ENCODE measurements at places on chromosomes 12 and 14. TPM values are rescaled to one million over a fixed set of nuclear protein-coding genes. Genes with fewer than 3 reads are reported as not detected.

The CDCA3 gene
- 0.57 TPM for polyA plus RNA-seq

The TPH2 gene
- polyA plus RNA-seq: not detected

The CCDC196 gene
- not detected for polyA plus RNA-seq

The TAS2R20 gene
- polyA plus RNA-seq: not detected

The ZNF891 gene
- 0.08 TPM for polyA plus RNA-seq

The IL22 gene
- not detected for polyA plus RNA-seq

The MYO1A gene
- 1.0 TPM for polyA plus RNA-seq

The ATP6V1D gene
- polyA plus RNA-seq: 94.1 TPM

The TSHR gene
- polyA plus RNA-seq: not detected

DNA sequence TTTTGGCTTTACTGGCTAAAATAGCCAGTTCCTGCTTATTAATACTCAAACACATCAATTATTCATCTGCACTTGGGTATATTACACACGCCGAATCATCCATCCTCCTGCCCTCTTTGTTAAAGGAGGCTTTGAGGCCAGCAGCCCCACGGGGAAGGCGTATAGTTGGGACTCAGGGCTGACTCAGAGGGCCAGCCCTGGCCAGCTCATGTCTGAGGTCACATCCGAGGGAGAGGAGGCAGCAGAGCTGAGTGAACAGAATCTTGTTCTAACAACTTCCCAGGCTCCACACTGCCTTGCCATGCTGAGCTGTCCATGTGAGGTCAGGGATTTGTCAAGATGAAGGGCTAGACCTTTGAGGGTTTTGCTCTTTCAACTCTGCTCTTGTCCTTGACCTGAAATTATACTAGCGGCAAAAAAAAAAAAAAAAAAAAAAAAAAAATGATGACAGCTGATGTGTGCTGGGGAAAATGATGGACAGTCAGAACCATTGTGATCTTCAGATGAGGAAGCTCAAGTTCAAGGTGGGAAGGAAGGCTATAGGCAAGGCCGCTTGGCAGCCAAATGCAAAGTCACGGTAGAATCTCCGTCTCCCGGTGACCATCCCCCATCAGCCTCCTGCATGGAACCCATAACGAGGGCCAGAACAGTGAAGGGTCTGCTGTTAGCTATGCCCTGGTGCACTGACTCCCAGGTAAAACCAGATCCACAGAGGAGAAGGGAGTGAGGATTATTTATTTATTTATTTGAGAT lies 12.5 kb upstream of the MARK3 start:
- DNase-seq: peak; percentile 71

- DNase-seq: no peak
Measured at GRCh38 chr12:114579389-114579788, 104.6 kb downstream of the TBX3 start.

DNA sequence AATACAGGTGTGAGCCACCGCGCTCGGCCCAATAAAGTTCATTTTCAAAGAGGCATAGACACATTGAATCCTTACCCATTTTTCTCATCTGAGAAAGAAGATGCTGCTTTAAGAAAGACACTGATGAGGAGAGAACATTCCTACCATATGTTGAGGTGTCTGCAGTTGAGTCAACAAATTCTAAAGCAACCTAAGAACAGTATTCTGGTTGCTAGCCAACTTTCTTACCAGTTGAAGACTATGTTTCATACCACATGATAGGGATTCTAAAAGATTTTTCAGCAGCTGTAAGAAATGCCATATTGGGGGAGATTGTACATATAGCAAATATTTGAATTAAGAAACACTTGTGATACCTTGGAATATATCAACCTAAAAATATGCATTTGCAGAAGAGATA lies 160.1 kb downstream of the SRGAP1 start:
- DNase-seq: no peak

DNA sequence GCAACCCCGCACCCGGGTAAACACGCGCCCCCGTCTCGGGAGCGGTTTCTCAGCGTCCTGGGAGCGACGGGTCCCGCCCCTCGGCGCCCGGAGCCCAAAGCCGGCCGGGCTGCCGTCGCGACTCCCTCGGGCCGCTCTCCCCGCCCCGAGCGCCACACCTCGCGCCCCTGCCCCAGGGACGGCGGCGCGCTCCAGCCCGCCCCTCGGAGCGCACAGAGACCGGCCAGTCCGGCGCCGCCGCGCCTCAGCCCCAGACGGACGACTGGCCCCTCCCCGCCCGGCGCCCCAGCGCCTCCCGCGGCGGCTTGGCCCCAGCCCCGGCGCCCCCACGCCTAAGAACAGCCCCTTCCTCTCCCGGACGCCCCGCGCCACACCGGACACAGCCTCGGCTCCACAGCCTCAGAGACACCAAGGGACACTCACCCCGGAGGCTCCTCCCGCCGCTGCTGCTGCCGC lies 411 bp downstream of the BTBD7 start:
- no peak for DNase-seq

DNA sequence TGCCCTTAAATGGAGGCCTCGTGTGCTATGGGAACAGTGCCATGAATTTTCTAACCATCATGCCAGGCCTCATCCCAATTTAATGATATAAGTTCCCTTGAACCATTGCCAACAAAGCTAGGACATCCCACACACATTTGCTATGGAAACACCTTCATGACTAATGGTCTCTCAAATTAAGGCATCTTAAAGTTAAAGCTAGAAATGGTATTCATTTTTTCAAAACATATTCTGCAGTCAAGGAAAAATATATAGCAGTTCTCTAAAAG lies 117.3 kb downstream of the BTG1 start:
- no peak for DNase-seq

DNA sequence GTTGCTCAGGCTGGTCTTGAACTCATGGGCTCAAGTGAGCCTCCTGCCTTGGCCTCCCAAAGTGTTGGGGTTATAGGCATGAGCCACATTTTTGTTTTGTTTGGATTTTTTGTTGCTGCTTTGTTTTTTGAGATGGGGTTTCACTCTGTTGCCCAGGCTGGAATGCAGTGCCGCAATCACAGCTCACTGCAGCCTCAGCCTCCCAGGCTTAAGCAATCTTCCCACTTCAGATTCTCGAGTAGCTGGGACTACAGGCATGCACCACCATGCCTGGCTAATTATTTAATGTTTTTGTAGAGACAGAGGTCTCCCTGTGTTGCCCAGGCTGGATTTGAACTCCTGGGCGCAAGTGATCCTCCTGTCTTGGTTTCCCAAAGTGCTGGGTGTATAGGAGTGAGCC lies 5.7 kb upstream of the PLEK2 start:
- no peak for DNase-seq

- DNase-seq: peak; percentile 84
Measured at GRCh38 chr12:4270831-4271716, 2.5 kb upstream of the CCND2 start.

- DNase-seq: no peak
Measured at GRCh38 chr12:129190827-129191226, 337.5 kb downstream of the GLT1D1 start.

DNA sequence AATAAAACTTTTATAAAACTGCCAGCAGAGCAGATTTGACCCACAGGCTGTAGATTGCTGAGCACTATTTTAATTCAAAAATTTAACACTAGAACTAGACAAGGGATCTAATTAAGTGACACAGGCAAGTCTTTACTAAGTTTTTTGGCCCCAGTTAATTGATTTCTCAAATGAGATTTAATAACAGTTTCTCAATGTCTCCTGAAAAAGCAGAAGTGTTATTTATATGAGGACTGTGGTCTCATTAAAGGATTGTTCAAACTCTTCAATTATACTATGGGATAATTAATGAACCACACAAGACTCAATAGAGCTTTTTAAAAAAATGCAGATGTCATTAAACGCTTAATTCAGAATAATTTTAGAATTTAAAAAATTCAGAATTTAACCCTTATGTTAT lies 1.9 kb downstream of the HEATR5A start:
- DNase-seq: peak; percentile 5

DNA sequence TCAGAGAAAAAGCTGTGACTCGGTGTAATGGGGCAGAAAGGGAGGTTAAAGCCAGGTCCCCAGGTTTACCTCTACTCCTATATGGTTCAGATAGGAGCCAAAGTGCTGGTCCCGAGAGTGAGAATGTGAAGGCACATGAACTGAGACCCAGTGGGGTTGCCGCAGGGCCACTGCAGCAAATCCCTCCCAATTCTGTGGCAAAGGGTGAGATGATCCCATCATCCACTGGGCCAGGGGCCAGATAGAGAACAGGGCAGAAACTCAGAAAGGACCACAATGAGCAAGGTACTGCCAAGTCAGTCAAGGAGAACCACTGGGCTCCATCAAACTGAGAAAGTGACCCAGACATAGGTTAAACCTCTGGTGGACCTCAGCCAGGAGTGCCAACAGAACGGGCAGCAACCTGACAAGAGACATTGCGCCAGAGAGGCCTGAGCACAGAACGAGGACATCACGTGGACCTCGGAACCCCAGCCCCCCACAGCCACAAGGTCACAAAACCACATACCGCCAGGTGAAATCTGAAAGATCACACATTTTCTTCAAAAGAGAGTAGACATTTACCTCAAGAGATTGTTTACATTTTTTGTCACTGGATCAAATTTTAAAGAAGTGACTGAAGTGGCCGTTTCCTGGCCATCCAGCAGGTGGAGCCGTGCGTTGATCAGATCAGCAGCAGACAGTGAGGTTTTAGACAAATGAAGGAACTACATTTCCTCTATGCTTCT lies 20.5 kb upstream of the ITPR2 start:
- DNase-seq: peak; percentile 74

GRCh38 chr12:92275443-92276154 lies 130.0 kb upstream of the BTG1 start:
- peak; percentile 63 for DNase-seq

DNA sequence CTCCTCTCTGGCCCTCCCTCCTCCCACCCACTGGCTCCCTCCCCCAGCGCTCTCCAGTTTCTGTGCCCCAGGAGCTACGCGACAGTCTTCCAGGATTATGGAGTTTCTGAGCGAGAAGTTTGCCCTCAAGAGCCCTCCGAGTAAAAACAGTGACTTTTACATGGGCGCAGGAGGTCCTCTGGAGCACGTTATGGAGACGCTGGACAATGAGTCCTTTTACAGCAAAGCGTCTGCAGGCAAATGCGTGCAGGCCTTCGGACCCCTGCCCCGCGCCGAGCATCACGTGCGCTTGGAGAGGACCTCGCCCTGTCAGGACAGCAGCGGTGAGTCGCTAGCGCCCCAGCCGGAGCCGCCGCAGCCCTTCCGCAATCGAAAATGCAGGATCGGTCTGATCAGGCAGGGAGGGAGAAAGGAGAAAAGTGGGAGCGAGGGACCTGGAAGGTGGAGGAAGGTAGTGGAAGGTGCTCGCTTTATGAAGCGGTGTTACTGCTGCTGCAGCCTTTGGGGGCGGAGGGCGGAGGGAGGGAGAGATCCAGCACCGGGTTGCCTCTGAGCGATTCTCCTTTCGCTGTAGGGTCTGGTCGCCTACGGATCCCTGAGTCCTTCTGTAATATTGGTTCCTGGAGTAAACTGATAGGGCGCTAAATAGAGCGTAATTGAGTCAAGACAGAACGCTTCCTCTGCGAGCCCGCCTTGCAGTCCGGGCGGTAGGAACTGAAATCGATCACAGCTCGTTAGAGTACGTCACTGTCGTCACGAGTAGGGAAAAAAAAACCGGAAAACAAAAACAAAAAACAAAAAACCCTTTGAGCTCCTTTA lies at the start of gene ALX1:
Gene ALX1 (plus strand): TSS at position 56 of the 819 bp plus-strand sequence. CDS start 42 bp downstream, at position 98.
- no peak for DNase-seq

DNA sequence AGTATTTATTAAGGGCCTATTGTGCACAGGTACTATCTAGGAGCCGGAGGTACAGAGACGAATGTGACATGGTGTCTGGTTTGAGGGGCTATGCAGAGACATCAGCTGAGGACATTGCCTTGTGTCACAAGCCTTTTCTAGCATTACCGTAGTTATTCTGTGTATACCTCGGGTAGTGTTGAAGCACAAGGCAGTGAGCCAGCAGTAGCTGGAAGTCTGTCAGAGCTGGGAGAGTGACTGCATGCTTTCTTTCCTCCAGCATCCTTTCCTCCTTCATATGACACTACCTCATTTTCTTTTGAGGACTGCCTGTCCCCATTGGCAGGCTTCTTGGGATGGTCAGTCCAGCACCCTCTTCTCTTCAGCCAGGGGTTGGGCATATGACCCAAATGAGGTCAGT lies 77.0 kb downstream of the POLR3B start:
- no peak for DNase-seq

DNA sequence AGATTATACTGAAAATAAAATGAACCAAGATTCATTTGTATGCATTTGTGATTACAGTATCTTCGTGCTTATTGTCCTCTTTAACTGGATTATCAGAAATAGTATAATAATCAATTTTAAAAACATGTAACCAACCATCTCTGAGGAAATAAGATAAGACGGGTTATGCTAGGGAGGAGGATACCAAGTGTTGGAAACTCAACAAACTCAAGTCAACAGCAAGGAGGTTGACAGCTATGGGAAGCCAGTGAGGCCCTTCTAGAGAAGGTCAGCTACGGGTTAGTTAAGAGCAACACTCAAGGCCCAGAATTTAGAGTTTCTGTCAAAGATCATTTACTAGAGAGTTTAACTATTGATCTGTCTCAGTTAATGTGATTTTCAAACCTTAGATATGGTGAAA lies 137.2 kb downstream of the PDZRN4 start:
- DNase-seq: no peak

- no peak for DNase-seq
Measured at GRCh38 chr12:47781479-47782371, 8.7 kb downstream of the SLC48A1 start.

DNA sequence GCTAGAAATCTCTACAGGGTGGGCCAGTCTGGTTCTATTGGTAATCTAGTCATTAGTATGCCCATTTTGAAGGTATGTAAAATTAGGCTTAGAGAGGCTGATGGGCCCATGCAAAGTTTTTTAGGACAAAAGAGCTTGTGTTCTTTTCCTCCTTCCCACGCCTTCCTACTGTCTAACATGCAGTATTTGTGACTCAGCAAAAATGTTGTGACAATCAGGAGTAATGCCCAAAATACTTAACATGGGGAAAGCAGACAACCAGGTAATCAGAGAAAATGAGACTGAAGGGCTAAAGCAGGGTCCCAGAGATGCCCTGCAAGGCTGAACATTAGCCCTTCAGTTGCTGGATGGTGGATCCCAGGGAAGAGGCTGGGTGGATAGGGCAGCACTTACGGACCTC lies 437.9 kb downstream of the BCL11B start:
- DNase-seq: no peak

DNA sequence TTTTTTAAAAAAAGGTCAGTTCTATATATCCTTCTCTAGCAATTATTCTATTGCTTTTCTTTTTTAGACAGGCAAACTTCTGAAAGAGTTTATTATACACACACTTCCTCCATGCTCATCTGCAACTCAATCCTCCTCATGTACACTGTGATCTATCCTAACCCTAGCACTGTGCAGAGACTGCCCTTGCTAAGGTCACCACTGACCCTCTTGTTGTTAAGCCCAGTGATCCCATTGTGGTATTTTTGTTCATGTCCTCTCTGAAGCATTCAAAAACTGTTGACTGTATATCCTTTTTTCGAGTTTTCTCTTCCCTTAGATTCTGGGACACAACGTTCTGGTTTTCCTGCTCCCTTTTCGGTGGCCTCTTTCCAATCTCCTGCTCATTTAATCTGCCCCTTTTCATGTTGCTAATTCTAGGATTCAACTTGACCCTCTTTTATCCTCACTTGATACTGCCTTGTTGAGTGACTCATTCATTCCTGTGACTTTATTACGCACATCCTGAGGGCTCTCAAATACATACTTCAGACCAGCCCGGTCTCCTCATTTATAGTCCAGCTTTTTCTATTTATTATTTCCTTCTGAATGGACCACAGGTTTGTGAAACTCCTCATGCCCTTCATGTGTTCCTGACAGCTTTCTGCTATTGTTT lies 53.9 kb upstream of the PTPRB start:
- no peak for DNase-seq

GRCh38 chr14:35909665-35910064 lies 83.5 kb downstream of the BRMS1L start:
- no peak for DNase-seq

- no peak for DNase-seq
Measured at GRCh38 chr12:82740129-82741000, 53.7 kb downstream of the TMTC2 start.

GRCh38 chr14:61387076-61387475 lies 65.7 kb downstream of the PRKCH start:
- DNase-seq: no peak
